ENCODE measurements at places on chromosomes 7 and 10.
A peak's percentile ranks its signal among the peaks of the same experiment; 100 is the strongest.

DNA sequence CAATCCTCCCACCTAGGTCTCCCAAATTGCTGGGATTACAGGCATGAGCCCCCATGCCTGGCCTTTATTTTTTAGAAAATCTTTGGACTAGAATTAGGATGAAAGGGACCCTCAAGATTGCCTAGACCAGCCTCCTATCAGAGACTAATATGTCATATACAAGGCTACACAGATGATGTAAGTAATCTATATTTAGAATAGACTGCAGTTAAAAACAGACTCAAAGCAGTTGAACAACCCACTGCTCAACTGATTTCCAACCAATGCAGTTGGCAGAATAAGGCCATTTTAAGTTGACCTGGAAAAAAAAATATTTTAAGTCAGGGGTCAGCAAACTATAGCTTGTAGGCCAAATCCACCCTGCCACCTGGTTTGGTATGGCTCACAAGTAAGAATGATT is 27.7 kb downstream of the PSPH start:
- no peak for DNase-seq

GRCh38 chr7:50304129-50304910 is at the start of gene IKZF1:
IKZF1 (plus strand) TSS chr7:50304716; CDS start chr7:50319062, 14,346 bp downstream.
- peak; percentile 69 for DNase-seq

- no peak for DNase-seq
Measured at GRCh38 chr10:46052791-46053375, 6.8 kb upstream of the MSMB start.

DNA sequence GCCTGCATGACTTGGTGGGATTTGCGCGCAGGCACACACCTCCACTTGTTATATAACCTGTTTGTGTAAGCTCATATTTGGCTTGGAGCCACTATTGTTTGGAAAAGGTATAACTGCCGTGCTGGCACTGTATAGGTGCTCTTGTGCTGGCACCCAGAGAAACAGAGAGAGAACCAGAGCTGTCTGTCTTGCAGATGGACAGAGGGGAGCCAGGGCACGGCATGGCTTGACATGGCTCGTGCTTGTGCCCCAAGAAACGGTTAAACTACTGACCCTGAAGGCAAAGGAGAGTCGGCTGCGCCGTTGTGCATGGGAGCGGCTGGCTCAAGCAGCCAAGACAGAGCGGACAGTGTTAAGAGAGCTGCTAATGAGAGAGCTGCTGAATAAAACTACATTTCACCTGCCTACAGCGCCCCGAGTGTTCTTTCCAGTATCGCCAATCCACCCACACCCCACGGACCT is 23.2 kb downstream of the RAPGEF5 start:
- DNase-seq, result no peak

DNA sequence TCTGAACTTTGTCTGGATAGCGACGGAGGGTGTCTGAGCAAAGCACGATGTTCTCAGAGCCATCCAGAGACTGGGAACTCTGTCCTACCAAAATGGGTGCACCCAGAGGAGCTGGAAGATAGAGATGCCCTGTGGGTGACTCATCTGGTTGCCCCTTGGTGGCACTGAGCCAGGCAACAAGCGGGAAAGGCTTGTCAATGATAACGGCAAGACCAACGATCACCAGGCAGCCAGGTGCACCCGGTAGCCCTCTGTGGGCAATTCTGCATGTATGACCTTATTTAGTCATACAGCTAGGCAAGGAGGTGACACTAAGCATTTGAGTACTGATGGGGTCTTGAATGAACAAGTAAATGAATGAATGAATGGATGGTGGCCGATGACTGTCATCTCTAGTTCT is 2.8 kb upstream of the ELN start:
- no peak for DNase-seq

DNA sequence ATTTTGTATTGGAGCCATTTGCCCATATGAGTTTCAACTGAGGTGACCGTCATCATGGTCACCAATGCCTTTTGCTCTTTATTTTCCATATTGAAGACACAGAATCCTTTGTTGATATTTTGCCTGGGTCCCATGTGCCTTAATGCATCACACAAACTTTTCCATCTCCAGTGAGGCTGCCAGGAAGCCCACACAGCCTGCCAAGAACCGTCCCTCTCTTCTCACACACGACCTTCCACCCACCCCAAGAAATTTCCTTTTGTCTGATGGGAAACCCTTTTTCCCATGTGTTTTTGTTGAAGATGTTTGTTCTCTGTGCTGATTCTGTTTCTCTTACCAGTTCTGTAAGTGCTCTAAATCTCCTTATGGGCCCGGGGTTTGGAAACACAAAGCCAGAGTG is 168.9 kb downstream of the CSTF2T start:
- no peak for DNase-seq

DNA sequence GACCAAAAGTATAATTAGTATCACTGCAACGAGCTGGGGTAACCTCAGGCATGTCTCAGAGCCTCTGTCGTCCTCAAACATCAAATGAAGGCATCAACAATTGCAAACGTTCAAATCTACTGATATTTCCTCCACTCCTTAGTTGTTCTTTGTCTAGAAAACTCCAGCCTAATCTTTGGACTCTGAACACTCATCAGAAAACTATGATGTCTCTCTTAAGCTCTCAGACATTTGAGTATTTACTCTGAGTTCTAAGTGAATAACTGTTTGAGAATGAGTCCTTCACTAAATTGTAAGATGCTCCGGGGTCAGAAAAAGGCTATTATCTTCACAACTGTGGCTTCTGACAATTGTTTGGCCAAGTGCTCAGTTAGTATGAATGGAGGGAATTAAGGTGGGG is 536.4 kb downstream of the NRG3 start:
- no peak for DNase-seq
